ENCODE measurements at places on chromosomes 11 and 22.

- no peak for DNase-seq
These were observed 484.7 kb upstream of the CNTN5 start for GRCh38 chr11:98536023-98536422.

DNA sequence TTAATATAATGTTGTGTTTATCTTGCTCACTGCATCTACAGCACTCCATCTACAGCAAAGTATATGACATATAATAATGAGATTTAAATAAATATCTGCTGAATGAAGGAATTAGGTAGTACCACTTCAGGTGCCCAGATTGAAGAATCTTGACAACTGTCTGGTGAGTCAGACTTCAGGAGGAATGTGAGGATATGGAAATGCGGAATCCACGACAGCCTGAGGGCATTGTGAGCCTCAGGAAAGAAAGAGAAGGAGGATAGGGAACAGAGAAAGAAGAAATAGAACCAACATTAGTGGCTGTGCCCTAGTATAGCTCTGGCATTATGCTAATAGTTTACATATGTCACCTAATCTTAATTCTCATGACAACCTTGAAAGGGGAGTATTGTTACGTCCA, 304.4 kb downstream of the AASDHPPT start:
- DNase-seq: no peak

- no peak for DNase-seq
These were observed 6.7 kb downstream of the SCARF2 start for GRCh38 chr22:20430720-20431510.

DNA sequence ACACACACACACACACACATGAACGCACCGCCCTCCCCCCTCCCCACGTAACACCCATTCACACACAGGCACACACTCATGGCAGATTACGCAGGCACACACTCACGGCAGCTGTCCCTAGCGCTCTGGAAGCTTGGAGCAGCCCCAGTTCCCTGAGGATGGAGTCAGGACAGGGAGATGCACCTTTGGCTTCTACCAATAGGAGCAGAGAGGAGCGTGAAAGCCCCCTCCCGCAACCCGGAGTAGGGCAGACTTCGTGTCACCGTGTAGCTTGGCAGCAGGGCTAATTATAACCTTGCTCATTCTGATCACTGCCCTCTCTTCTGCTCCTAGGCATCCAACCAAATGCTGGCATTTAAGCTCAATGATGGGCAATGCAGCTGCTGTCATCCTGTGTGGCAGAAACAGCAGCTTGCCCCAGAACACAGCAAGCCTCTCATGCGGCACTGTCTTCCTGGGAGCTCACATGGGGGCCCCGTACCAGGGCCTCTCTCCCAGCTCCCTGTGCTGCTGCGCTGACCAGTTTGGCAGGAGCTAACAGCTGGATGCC, 31.9 kb downstream of the ANKK1 start:
- no peak for DNase-seq

DNA sequence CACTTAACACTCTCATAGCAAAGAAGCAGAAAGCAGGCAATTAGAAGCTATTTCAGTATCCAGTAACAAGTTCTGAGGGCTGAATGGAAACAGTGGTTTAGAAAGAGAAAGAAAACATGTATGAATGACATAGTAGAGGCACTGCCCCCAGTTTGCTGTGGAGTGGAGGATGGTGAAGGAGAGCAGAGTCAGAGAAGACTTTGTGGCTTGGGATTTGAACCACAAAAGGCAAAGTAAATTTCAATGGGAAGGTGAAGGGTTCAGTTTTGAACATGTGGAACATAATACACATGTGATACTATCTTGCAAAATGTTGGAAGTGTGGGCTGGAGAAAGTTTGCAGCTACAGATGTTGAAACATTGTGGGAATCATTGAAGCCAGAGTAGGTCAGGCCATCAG, 81.4 kb downstream of the SNX19 start:
- no peak for DNase-seq

GRCh38 chr11:118703563-118704106, 24.2 kb upstream of the TREH start:
- DNase-seq: no peak

- no peak for DNase-seq
These were observed 1333.1 kb upstream of the TENM4 start for GRCh38 chr11:80773919-80774318.

DNA sequence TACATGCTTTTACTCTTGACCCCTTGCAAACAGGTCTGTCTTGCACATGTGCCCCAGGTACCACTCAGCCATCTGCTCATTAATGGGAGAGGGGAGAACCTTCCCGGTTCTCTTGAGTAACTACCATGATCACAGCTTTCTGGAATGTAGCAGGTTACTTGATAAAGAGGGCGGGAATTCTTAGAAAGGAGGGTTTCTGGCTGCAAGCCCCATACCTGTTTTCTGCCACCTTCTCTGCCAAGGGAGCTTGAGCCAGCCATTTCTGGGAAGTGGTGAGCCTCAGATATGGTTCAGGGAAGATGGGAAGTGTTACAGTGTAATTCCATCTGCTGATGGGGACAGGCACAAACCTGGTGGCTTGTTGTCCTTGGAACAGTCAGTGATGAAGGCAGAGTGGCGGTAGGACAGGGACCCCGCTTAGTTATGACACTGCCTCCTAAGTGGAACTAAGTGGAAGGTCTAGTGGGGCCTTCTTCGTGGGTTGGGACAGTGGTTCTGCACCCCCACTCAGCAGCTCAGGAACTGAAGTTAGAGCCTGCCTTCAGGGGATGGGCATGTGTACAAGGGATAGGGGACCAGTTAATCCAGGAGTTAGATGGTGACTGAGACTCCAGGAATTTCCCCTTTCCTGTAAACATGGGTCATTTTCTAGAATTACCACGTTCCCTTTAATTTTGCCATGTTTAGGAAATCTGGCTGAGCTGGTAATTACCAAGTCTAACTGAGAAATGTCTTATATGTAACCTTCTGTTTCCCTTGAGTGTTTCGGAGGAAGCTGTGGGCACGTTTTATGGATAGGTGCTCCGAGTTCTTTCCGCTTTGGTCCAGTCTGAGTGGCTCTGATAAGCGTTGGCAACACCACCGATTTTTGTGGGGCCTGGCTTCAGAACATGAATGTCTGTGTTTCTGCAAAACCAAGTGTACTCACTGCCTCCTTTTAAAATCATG, 35.3 kb downstream of the BCR start:
- DNase-seq: no peak

DNA sequence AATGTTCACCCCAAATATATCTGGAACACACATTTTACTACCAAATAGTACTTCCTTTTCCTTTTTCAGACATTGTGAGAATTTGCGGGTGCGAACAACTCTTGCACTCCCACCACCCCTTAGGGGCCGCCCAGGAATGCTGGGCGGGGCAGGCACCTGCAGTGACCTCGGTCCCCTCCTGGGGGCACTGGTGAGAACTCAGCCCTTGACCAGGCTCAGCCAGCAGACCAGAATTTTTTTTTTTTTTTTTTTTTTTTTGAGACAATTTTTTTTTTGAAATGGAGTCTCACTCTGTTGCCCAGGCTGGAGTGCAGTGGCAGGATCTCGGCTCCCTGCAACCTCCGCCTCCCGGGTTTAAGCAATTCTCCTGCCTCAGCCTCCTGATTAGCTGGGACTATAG, 75.8 kb downstream of the ARHGAP8 start:
- no peak for DNase-seq

- no peak for DNase-seq
These were observed 15.2 kb downstream of the KCNQ1OT1 start for GRCh38 chr11:2684581-2684980.

- no peak for DNase-seq
These were observed 1.8 kb downstream of the PITPNM1 start for GRCh38 chr11:67503119-67504004.

DNA sequence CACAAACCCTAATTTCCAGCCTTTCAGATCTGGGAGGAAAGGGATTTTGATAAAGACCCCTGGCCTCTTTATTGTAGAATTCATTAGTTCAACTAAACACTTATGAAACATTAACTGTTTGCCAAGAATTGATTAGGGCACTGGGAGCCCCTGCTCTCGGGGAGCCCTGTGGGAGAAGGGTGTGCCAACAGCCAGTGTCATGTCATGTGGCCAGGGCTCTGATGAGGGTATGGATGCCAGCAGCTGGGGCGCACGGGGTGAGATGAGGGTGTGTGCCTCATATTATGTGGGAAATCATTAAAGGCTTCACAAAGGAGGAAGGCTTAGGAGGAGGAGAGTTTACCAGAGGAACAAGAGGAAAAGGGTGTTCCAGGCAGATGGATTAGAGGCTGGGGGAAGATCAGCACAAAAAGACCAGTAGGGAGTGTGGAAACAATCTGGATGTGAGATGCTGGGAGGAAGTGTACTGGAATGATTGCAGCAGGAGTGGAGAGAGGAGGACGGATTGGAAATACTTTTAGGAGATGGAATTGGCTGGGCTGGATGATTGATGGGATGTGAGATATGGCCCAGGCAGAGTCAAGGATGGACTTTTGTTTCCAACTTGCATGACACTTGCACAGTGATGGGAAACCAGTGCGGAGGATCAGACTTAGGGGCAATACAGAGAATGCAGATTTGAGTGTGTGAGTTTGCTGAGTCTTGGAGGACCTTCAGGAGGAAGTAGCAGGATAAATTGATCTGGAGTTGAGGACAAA, 137.8 kb downstream of the CSNK2A3 start:
- no peak for DNase-seq

- DNase-seq: no peak
These were observed 47.8 kb upstream of the CLDN5 start for GRCh38 chr22:19571995-19572394.

- DNase-seq: no peak
These were observed 5.3 kb downstream of the SLC7A4 start for GRCh38 chr22:21026783-21027692.

- no peak for DNase-seq
These were observed 750.7 kb downstream of the BRD1 start for GRCh38 chr22:49077036-49077393.

DNA sequence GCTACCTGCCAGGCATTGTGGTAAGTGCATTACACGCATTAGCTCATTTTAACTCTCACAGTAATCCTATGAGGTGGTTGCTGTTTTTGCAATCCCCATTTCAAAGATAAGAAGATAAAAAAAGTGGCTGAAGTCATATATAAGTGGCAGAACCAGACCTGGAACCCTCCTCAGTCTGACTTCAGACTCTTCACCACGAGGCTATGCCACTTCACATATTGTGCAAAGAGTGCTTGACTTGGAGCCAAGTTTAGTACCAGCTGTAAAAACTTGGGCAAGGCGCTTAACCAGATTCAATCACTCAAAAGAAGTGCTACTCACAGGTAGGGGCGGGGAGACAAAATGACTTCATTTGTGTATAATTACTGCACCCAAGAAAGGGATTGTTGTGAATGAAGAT, 15.3 kb downstream of the BPIFC start:
- DNase-seq: no peak

DNA sequence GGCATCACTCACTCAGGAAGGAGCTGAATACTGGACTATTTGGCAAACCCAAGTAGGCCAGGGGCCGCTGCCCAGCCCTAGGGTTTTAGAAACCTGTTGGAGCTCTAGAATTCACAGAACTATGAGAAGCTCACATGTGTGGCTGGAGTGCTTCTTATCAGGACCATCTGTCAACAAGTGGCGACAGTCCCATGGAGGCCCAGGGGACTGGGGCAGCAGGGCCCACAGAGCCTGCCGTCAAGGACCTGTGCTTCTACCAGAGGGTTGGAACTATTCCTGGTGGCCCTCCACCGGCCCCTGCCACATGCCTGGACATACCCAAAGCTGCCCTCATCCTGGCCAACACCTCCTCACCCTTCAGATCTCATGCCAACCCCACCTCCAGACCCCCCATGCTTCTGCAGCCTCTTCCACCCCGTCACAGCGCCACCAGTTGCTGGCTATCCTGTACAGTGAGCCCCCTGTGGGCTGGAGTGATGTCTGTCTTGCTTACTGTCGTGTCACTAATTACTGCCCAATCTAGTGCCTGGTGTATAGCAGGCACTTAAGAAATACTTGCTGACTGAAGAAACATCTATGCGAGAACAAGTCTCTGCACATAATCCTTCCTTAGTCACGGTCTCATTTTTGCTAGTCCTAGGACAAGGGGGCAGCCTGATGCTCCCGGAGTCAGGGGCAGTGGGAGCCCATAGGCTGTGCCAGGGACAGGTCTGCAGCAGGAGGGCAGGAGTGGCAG, 27.2 kb upstream of the RASL10A start:
- DNase-seq: no peak

DNA sequence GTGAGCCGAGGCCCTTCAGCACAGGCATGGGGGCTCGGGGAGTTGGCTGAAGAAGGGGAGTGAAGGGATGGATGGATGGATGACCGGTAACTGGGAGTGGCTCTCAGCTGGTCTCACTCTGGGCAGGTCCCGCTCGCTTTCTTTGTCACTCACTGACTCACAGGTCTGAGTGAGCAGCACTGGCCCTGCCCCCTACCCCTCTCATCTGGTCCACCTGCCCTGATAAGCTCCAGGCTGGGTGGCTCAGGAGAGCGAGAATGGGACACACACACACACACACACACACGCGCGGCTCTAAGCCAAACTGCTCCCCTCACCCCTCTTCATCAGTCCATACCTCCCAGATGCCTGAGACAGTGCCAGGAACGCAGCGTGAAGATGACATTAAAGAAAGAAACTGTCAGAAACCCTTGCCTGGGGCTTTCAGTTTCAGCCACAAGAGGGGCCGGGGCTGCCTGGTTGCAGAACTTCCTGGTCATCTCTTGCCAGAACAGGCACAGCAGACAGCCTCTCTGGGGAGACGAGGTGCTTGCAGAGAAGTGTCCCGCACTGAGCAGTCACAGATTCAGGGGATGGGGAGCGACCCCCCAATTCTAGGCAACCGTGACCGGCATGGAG, 16.5 kb upstream of the SHISAL1 start:
- DNase-seq: no peak

GRCh38 chr11:74100735-74101134, 70.1 kb downstream of the C2CD3 start:
- no peak for DNase-seq

GRCh38 chr11:125190566-125190965, 26.0 kb downstream of the PKNOX2 start:
- DNase-seq: no peak

- DNase-seq: no peak
These were observed 15.0 kb upstream of the RPS19BP1 start for GRCh38 chr22:39547587-39547947.

- peak; percentile 74 for DNase-seq
These were observed 379 bp upstream of the SLC3A2 start for GRCh38 chr11:62880231-62880802.

DNA sequence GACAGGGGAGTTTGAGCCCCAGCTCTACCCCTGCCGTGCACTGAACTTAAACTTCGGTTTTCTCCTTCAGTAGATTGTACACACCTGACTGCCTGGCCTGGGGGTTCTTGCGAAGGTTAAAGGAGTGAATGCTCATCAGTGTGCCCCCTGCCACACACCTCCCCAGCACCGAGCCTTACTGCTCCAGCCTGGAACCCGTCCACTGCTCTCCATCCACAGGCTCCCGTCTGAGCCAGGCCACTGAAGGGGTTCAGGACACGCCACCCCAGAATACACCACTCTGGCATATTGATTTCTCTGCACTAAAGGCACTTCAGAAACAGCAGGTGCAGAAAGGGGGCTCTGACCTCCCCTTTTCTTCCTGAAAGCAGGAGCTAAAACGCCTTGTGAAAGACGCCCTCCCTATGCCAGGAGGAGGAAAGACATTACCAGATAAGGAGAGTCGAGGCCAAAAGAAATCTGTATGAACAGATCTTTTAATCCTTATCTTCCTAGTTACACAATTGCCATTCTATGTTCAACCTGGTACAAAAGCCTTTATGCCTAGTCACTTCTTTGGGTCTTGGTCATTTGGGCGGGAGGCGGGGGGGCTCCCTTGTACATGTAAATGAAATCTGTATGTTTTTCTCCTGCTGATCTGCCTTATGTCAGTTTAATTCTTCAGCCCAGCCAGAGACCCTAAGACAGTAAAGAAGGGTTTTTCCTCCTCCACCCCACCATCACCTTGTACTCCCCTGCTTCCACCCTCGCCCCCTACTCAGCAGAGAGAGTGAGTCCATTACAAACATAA, 1.9 kb upstream of the SSTR3 start:
- no peak for DNase-seq

Data from GM04503 (cell line).